ENCODE measurements at places on chromosomes 5 and 9.

GRCh38 chr5:179278119-179278518 lies 67.1 kb downstream of the ADAMTS2 start:
- DNase-seq: no peak

DNA sequence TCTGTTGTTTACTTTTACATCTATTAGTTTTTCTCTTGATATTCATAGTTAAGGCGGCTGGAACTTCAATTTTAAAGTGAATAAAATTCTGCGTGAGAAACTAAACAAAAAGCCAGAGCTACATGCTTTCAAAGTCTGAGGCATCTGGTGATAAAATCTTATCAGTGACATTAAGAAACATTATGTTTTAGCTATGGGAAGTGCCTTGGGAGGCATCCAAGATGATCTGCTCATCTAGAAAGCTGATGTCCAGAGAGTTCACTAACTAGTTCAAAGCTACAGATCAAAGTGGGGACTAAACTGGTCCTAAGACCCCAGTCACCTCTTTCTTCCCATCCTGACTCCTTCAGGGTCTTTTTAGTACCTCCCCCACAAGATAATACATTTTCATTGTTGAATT lies 37.2 kb downstream of the MRPS27 start:
- no peak for DNase-seq

- no peak for DNase-seq
Measured at GRCh38 chr9:90023861-90024260, 419.0 kb downstream of the GADD45G start.

GRCh38 chr5:158811921-158812320 lies 287.8 kb downstream of the EBF1 start:
- no peak for DNase-seq

- peak; percentile 75 for DNase-seq
Measured at GRCh38 chr9:106878934-106879333, 16.0 kb downstream of the ZNF462 start.

- no peak for DNase-seq
Measured at GRCh38 chr5:120803282-120803681, 339.2 kb downstream of the PRR16 start.

DNA sequence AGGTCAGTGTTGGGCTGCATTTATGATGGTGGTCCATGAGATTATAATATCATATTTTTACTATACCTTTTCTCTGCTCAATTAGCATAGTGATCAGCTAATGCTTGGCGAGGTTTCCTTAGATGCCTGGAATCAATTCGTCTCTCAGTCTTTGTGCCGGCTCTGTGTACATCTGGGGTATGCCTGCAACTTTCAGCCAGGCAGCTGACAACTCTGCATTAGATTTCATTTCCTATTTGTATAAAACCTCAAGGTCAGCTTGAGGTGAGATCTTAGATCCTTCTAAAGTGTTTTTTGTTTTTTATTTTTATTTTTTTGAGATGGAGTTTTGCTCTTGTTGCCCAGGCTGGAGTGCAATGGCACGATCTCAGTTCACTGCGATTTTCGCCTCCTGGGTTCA lies 86.8 kb downstream of the MELK start:
- no peak for DNase-seq

- DNase-seq: no peak
Measured at GRCh38 chr9:106880081-106880480, 17.1 kb downstream of the ZNF462 start.

- DNase-seq: peak; percentile 51
Measured at GRCh38 chr5:176679365-176680225, 32.3 kb downstream of the TSPAN17 start.

- DNase-seq: no peak
Measured at GRCh38 chr9:121182101-121182836, 19.4 kb downstream of the RAB14 start.

- no peak for DNase-seq
Measured at GRCh38 chr9:110291921-110292557, 35.7 kb upstream of the TXN start.

GRCh38 chr9:90024823-90025222 lies 420.0 kb downstream of the GADD45G start:
- DNase-seq: no peak

DNA sequence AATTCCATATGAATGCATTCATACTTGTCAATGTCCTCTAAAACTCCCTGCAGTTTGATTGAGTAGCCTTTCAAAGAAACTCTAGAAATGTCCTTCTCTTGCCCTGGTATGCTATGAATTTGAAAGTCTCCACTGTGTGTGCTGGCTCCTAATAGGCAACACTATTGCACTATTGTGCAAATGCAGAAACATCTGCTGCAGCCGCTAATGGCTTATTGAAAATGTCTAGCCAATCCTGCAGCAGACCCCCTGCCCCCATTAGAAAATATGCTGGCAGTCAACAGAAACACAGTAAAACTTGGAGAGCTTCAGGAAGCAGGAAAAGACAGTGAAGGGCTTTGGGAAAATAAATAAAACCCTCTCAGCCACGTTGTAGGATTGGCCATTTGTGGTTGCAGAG lies 87.3 kb upstream of the GRAMD2B start:
- no peak for DNase-seq

- no peak for DNase-seq
Measured at GRCh38 chr5:68644971-68645370, 429.4 kb downstream of the PIK3R1 start.

DNA sequence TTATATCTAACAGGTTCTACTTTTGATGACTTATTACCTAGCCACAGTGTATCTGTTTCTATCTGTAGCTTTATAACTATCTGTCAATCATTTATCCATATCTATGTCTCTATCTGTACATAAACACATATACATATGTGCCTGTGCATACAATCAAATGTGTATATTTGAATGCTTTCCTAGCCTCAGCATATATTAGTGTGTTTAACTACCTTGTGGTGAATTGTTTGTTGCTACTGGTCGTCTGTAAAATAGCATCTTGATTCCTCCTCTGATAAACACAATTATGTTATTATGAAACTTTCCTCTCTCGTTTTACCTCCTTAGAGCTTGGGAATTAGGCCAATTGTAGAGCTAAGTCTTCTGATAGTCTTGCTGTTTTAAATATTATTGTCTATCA lies 44.4 kb downstream of the PARP8 start:
- DNase-seq: no peak

DNA sequence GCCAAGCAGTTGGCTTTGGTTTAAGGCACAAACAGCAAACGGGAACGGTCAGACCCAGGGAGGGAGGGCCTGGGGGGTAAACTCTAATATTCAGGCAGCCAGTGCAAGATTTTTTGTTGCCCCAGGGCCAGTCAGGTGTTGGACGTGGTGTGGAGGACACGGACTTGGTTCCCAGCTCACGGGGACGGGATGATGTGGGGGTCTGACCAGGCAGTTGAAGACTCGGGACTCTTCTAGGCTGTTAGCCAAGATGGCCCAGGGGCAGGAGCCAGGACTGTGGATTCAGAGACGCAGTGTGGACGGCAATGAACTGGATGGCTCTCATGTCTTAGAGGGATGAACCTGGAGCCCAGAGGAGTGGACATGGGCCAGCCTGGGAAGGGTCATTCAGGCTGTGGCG lies 169.2 kb downstream of the C9orf50 start:
- DNase-seq: no peak

- no peak for DNase-seq
Measured at GRCh38 chr5:154044581-154044980, 5.8 kb downstream of the MFAP3 start.

GRCh38 chr9:89839449-89839848 lies 234.6 kb downstream of the GADD45G start:
- no peak for DNase-seq

GRCh38 chr5:180665682-180666404 lies 16.4 kb upstream of the FLT4 start:
- DNase-seq: no peak

DNA sequence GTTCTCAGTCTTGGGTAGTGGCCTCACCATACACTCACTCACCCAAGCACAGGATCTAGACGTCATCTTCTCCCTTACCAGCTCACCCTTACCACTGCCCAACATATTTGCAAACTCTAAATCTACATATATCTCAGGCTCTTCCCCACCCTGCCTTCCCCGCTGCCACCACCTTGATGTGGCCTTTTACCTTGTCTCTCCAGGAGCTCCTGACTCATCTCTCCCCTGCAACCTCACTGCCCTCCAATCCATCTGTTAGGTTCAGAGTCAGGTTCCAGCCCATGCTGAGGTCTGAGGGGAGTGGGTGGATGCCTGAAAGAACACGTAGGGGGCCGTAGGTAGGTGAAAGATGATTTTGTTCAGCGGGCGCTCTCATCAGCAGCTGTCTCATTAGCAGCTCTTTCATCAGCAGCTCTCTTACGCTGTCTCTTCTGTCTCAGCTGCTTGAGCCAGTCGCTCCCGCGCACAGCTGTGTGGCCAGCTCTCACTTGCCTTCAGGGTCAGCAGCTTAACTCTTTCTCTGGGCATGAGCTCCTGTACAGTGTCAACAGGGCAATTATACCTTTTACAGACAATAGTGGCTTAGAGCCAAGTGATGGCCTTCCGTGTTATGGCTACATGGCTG lies 23.1 kb upstream of the CKMT2 start:
- no peak for DNase-seq
